ENCODE measurements at places on chromosomes 1 and 21.

DNA sequence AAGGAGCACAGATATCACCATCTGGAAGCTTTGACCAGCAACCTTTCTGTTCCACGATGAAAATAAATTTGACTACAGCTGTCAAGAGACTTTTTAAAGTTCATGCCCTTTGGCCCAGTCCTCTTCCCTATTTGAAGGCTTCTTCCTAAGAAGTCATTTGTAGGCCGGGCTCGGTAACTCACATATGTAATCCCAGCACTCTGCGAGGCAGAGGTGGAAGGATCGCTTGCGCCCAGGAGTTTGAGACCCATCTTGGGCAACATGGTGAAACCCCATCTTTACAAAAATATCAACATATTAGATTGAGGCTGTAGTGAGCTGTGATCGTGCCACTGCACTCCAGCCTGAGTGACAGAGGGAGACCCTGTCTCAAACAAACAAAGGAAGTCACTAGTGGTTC is 58.3 kb upstream of the IFFO2 start:
- DNase-seq, result no peak

DNA sequence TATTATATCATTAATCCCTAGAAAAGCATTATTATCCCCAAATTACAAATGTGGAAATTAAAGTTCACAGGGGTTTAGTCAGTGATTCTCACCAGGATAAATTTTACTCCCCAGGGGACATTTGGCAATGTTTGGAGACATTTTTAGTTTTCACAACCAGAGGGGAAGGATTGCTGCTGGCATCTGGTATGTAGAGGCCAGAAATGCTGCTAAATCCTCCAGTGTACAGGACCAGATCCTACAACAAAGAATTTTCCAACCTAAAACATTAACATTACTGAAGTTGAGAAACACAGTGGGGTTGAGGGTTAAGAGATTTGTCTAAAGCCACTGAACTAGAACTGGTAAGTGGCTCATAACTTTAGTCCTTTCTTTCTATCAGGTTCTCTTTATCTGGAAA is 162.0 kb upstream of the SYT6 start:
- no peak for DNase-seq

DNA sequence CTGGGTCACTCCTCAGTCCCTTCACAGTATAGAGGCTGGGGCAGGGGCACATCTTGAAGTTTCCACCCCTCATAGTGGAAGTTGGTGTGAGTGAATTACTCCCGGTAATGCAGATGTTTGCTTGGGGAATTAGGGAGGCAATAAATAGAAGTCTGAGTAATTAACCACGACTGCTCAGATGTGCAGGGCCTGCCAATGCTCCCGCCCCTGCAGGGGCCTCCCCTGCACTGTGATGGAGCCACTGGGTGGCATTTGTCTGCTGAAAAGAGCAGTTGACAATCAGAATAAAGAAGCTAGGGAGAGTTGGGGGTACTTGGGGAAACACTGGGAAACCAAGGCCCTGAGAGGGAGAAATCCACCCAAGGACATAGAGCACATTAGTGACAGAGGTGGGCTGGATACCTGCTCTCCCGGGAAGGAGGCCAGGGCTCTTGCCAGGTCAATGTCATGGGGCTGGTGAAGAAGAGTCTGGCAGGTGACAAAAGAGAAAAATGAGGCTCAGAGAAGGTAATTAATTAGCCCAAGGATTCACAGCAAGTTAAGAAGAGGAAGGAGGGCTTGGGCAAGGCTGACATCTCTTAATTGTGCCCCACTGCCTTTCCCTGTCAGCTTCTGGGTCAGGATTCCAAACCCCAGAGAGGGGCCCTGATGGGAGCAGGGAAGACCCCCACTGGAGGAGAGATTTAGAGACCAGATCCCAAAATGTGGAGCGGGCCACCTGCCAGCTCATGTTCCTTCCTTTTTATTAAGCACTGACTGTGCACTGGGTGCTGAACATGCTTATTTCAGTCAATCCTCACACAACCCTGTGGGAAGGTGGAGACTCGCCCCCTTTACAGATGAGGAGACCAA is 436.2 kb downstream of the MATN1 start:
- no peak for DNase-seq

DNA sequence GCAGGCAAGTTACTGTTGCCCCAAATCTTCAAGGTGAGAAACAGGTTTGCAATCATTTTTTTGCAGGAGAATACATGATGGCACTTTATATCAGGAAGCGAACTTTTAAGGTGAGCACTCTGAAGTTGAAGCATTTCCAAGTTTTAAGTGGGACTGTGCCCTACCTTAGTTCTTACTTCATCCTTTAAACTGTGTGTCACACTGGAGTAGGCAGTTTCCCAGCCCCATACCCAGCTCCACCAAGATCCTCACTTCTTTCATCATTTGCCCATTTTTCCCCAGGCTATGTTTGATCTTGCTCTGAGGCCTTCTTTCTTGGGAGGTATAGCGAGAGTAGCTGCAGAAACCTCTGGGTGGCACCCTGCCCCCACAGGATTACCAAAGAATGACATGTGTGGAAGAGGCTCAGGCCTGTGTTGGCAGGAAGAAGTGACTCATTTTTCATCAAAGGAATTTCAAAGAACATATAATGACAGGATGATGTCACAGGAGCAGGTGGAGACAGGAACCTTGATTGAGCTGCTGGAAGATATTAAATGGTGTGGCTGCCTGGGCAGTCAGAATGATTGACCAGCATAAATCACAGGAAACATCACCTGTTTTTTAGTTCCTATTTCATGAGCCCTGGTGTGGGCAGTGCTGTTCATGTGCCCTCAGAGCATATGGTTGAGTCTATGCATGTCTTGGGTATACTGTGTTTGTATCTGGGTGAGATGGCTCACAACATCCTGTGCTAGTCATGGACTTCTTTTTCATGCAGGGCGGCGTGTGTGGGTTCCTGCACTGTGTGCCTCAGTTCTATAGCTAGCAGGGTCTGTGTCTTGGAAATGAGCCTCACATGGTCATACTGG is 20.8 kb upstream of the MACF1 start:
- peak; percentile 71 for DNase-seq

DNA sequence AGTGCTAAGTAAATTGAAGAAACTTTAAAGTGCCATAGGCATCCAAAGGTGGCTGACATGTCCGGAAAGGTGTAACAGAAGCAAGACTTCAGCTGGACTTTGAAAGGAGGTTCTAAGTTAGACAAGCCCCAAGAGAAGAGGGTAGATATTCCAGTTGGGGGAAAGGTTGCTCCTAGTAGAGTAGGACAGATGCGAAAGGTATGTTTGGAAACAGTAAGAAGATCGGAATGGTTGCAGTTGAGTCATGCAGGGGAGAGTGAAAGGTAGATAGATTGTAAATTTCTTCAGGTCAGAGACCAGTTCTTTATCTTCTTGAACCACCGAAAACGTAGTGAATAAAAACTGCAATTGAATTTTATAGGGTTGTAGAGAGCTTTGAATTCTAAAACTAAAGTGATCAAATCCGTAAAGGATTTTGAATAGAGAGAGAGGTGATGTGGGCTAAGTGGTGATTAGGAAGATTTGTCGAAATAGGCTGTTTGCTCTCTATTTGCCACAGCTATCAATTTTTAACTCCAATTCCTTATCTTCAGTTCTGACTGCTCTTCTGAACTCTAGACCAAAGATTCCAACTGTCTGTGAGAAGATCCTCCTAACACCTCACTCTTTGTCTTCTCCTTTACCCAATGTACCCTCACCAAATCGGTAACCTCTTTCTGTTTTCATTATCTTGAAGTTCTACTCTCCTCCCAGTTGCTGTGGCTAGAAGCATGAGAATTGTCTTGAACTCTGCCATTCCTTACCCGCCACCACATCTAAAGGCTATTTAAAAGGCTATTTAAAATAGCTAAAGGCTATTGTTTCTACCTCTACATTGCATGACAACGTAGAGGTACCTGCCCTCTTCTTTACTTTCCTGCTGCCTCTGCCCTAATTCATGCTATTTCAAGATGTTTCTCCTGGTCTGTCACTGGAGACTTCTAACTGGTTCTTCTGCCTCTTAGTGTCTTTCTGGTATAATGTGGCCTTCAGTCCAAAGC is 16.7 kb downstream of the MACF1 start:
- DNase-seq, result no peak

DNA sequence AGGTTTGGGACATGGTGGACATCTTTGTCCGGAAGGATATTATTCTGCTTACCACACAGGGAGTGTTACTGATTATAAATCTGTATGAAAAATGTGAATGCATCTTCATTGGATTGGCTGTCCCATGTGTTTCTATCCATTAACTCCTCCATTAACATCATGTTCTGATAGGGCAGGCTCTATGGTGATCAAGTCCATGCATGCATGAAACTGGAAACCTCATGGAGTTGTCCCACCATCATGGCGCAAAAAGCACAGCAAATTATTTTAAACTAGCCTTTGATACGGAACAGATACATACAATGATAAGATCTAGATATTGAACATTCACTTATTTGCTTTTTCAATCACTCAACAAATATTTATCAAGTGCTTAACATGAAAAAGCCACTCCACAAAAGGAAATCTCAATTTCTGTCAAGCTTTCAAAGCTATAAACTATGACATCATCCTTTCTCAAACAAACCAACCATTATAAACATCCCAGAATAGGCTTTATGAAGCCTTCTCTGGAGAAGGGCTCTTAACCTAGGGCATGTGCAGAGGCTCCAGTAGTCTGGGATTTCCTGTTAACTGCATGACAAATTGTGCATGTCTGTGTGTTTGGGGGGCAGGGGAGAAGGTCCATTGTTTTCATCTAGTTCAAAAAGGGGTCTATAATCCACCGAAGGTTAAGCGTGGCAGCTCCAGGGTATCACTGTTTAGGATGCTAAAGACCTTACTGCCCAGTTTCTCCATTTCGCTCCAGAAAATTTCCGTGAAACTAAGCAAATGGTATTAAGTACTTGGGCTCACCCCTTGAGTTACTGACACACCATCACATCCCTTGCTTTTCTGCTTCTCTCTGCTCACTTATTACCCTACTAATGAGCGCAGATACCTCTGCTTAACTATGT is 46.1 kb downstream of the ADAMTS1 start:
- DNase-seq, result no peak

GRCh38 chr1:93567255-93567918 is 114.2 kb downstream of the BCAR3 start:
- peak; percentile 80 for DNase-seq

DNA sequence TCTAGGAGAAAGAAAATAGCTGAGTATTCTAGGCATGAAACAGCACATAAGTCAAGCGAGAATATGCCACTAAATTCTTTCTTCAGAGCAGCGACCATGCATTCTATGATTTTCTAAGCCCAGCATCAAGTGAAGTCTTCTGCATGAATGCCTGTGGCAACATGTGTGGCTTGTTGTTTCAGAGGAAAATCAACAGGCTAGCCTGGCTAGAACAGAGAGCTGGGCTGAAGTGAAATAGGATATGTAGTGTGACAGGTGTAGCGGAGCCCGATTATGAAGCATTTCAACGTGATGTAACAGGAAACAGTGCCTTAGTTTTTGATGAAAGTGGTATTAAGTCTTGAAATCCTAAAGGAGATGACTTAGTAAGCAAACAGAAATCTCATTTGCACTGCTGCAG is 7.0 kb downstream of the CSDE1 start:
- DNase-seq, result no peak

DNA sequence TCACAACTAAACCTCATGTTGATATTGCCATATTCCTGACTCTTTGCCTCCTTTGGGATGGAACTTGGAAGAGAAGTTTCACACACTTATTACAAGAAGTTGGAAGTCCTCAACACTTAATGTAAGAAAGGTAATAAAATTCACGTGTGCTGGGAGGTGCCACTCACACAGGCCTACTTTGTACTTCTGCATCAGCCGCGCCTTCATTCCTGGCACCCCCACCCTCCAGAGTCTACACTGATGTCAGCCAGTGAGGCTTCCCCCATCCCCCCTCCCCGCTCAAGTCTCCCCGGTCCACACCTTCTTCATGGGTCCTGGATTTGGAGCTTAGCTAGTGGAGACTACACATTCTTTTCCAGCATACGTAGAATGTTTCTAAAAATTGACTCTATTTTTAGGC is 24.8 kb upstream of the SLC45A1 start:
- DNase-seq, result no peak

DNA sequence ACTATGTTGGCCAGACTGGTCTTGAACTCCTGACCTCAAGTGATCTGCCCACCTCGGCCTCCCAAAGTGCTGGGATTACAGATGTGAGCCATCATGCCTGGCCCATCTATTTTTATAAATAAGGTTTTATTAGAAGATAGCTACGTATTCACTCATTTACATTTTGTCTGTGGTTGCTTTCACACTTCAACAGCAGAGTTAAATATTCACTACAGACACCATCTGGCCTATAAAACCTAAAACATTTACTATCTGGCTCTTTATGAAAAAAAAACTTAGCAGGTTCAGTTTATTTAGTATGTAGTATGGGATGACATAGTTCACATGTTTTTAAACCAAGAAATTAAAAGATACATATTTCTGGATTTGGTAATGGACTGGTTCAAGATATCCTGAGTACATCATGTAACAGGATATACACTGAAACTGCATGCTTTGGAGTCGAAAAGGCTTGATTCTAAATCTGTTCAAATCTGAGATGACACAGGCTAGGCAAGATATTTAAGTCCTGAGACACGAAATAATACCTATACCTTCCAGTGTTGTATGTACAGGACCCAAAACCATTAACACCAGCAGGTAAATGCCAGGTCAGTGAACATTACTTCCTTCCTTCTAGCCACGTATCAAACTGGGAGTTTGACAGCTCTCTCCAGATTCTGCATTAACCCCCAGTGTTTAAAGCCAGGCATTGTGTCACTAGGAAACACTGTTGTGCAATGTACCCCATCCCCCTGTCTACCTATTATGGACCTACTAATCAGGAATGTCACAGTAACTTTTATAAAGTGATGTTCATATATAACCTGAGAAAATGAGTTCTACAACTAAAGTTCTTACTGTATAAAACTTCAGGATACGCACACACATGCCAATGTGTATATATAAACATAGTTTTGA is 54.3 kb upstream of the SDC3 start:
- no peak for DNase-seq

GRCh38 chr1:6503884-6504602 is 12.6 kb upstream of the PLEKHG5 start:
- DNase-seq, result no peak

DNA sequence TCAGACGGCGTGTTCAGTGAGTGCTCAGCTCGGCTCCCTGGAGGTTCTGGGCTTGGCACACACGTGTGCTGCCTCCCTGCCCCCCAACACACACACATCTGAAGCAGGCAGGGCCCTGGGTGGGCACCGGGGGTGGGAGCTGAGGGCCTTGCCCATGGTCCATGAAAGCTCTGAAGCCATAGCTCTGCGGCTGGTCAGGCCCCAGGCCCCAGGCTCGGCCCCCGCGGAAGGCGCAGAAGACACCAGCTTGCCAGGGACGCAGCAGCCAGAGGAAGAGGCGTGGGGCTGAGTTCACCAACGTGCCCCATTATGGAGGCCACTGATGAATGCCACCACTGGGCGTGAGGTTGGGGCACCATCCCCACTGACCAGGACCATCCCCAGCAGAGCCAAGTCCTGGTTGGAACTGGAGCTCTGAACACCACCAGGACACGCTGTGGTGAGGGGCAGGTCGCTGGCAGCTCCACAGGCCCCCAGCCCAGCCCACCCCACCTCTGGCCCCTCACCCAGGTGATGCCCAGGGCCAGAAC is 4.2 kb downstream of the AURKAIP1 start:
- DNase-seq, result no peak

GRCh38 chr1:40932006-40932405 is 47.5 kb upstream of the CTPS1 start:
- no peak for DNase-seq

GRCh38 chr1:27634177-27634984 is 604 bp downstream of the FGR start:
- no peak for DNase-seq
